Type B pancreatic cell (in vitro differentiated cells): ENCODE measurements at places on chromosomes 1 and 21.

- no peak for DNase-seq
These were observed 555.2 kb downstream of the PLPP3 start for GRCh38 chr1:56024155-56024554.

GRCh38 chr1:160855181-160855981, 7.3 kb downstream of the CD244 start:
- DNase-seq = no peak

DNA sequence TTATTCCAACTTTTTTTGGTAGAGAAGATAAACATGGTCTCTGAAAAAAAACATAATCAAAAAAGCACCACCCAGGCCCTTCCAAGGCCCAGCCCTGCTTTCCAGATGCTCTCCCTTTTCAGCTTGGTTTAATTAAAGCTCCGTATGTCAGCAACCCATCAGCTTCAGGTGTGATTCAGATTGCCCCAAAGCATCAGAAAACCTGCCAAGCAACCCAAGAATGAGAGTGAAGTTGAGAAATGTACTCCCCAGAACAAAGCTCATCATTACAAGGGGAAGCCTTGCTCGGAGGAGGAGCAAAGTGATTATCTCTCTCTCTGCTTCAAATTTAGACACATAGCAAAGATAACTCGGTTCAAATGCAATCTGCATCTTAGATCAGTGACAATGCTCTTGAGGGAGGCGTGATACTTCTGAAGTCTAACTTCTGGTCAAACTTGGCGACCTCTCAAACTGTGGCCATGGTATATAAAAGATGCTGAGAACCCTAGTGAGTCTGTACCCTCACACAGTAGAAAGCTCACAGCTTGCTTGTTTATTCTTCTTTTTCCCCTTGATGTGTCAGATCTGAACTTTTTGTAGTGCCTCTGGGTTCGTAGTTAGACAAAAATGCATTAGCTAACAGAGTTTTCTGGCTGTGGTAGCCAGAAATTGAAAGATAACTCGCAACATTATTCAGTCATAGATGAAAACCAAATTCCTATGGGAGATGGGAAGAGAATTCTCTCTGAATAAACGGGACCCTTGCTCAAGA, 63.3 kb upstream of the ZC3H11B start:
- DNase-seq = no peak

GRCh38 chr1:66256629-66257572, 277.1 kb upstream of the SGIP1 start:
- DNase-seq = no peak

- no peak for DNase-seq
These were observed 5.1 kb downstream of the LMO4 start for GRCh38 chr1:87333692-87334347.

DNA sequence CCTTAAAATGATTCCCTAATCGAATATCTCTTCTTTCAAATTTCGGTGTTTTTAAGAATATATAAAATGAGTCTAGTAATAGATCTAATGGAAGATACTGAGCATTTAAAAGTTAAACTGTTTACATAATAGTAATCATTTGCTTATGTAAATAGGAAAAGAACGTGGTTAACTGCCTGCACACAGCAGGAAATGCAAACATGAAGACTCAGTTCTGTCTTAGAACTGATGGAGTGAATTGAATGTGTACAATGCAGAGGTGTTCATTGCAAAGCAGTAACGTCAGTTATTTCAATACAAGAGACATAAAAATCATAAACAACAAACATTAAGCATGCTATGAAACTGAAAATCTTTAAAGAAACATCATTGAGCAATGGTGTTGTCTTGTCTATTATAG, 359.4 kb upstream of the ADAMTS5 start:
- no peak for DNase-seq
